Renal cortex interstitium (tissue), 15 donors: ENCODE measurements at places on chromosomes 5 and 9.

- DNase-seq = no peak
Measured at GRCh38 chr9:129557192-129558036, 63.5 kb downstream of the C9orf50 start.

GRCh38 chr5:139335811-139336210, 5.8 kb upstream of the PAIP2 start:
- DNase-seq = no peak

DNA sequence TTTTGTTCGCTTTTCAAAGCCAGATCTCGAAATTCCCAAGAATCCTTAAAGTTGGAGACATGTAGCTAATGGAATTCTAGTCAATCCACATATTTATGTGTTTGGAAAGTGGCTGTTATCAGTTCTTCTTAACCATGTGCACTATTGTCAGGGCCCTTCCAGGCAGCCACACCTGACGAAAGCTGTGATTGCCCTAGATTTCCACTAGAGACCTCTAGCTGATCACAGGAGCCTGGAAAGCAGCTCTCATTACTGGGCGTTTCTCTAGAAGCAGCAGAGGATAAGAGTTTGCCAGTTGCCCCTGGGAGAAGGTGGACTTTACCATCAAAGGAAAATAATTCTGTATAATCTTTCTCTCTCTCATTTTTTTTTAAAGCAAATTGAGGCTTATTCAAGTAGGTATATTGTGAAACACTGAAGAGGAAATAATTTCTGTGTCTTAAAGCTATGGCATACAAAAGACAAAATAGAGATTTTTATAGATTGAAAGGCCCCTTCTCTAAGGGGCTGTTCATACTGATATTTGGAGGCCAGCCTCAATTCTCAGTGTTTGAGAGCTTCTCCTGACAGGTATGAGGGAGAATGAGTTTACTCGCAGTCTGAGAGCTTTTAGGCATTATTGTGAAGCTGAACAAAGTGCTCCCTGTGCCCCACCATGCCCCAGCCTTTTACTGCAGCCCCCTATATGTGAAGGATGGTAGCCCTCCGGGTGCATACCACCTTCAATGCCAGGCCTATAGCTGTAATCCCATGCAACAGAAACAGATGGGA, 405.4 kb upstream of the ACTBL2 start:
- peak; percentile 37 for DNase-seq

GRCh38 chr9:19469271-19469670, 60.5 kb downstream of the ACER2 start:
- no peak for DNase-seq

GRCh38 chr5:87113861-87114260, 153.8 kb upstream of the RASA1 start:
- no peak for DNase-seq
